Left lung (tissue), 14 donors: ENCODE measurements at places on chromosomes 3 and 15. TPM values are rescaled to one million over a fixed set of nuclear protein-coding genes. Genes with fewer than 3 reads are reported as not detected.

Gene HAPLN3
- 7.7 TPM for total RNA-seq

Gene GOLGA8M
- total RNA-seq, result 2.0 TPM

Gene SECISBP2L
- total RNA-seq, result 79.8 TPM

Gene IQCF5
- not detected for total RNA-seq

Gene VWA5B2
- total RNA-seq, result not detected

Gene MKRN3
- 0.71 TPM for total RNA-seq

Gene PRICKLE2
- 34.5 TPM for total RNA-seq

Gene CHCHD6
- 11.9 TPM for total RNA-seq

Gene IDH2
- total RNA-seq, result 95.3 TPM

Gene NR2E3
- total RNA-seq, result 0.61 TPM

Gene LYZL4
- total RNA-seq, result not detected

Gene FMN1
- total RNA-seq, result 45.2 TPM

Gene SOX14
- total RNA-seq, result not detected

Gene UBE2Q2
- 30.4 TPM for total RNA-seq

DNA sequence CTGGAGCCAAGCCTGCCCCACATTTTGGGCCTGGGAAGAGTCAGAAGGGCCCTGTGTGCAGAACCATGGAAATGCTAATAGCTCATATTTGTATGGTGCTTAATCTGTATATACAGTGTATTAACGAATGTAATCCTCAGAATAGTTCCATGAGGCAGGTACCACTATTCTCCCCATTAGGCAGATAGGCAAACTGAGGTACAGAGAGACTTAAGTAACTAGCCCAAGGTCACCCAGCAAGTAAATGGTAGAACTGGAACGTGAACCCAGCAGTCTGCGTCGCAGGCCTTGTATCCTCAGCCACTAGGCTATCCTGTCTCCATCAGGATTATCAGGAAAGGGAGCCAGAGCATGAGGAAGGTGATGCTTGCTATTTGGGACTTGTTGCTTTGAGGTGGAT is 28.0 kb upstream of the GLCE start:
- H3K36me3 ChIP-seq, result no peaks in the 10 kb centered on the region
- H3K27ac ChIP-seq, result no peak overlapping the region
- H3K4me3 ChIP-seq, result no peak overlapping the region
- DNase-seq, result no peak
- H3K27me3 ChIP-seq, result no peaks in the 10 kb centered on the region

GRCh38 chr15:25783607-25784540 is 79.3 kb downstream of the ATP10A start:
- peaks cover 7% of the 10 kb centered on the region for H3K36me3 ChIP-seq
- H3K4me3 ChIP-seq, result no peak overlapping the region
- no peaks in the 10 kb centered on the region for H3K27me3 ChIP-seq
- H3K4me1 ChIP-seq, result peaks cover 16% of the 10 kb centered on the region

DNA sequence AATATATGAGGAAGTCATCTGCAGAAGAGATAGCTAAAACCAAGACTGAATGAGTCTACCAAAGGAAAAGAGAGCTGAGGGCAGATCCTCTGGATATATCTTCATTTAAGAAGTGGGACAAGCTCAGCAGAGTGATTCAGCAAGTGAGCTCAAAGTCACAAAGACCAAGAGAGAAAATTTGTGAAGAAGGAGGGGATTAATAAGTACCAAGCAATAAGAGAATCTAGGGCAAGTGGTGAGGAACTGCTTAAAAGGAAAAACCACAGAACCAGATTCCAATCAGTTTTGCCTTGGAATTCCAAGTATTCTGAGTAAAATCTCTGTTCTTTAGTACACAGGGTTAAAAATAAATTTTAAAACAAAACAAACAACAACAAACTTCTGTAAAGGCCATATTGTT is 3.6 kb downstream of the EHHADH start:
- no peak for DNase-seq
- no peaks in the 10 kb centered on the region for H3K36me3 ChIP-seq
- no peaks in the 10 kb centered on the region for H3K27me3 ChIP-seq

GRCh38 chr15:90165659-90166489 is 35.3 kb upstream of the SEMA4B start:
- H3K36me3 ChIP-seq, result no peaks in the 10 kb centered on the region
- peak; percentile 91 for DNase-seq
- H3K4me3 ChIP-seq, result no peak overlapping the region
- H3K4me1 ChIP-seq, result peaks cover 45% of the 10 kb centered on the region
- peak overlapping the region; percentile 87 for H3K27ac ChIP-seq
- H3K27me3 ChIP-seq, result no peaks in the 10 kb centered on the region

DNA sequence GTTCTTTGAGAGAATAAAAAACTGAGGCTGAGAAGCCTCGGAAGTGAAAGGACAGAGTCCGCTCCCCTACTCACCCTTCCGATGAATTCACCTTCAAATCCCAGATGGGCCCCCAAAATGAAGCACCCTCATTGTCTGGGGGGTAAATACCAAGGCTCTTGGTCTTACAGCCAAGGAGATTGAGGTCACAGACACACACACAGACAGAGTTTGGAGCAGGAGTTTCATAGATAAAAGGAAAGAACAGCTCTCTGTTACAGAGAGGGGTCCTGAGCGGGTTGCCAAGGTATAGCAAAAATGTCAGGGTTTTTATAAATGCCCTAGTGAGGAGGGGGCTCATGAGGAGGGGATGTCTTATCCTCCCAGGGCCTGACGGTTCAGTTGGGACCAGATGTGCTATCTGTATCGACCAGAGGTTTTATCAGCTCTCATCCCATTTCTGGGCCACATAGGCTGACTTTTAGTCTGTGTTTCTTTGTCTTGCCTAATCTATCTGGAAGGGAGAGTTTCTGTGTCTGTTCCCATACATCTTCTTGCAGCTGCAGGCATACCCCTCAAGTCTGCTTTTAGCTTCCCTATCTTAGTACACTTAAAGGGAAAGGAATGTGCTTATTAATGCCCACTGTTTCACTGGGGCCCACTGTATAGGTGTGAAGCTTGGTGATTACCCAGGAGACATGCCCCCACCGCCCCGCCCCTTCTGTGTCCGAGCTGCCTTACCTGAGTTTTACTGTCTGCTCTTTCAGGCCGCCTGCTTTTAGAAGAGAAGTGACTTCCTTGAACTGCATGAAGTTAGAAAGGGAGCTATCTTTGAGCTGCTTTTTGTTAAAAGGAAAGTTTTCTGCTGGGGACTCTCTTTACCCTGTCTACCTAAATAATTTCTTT is 66.8 kb upstream of the ATP11B start:
- no peaks in the 10 kb centered on the region for H3K36me3 ChIP-seq
- no peak for DNase-seq
- no peaks in the 10 kb centered on the region for H3K4me1 ChIP-seq
- H3K4me3 ChIP-seq, result no peak overlapping the region

DNA sequence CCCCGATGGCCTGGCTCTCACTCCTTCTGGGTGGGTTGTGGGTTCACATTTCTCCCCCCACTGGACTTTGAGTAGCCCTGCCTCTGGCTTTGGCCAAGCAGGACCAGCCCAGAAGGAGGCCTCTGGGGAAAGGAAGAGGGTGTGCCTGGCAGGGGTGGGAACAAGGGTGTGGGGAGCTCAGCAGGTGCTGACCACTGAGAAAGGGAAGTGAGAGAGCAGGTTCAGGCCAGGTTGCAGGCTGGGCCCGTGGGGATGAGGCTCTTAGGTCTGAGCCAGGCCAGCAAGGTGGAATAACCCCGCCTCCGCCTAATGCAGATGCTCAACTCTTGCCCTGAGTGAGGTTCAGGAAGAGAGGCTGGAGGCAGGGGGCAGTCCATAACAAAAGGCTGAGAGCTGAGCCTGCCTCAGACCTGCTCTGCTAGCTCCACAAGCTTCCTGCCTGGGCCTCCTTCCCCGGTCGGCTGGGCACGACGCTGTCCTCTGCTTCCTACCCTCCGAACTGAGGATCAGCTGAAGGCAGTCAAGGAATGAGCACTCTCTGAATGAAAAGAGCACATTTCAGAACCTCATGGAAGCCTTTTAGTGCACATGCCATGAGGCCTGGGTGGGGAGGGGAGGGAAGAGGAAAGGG is 82.7 kb downstream of the TLE3 start:
- H3K27ac ChIP-seq, result no peak overlapping the region
- H3K4me1 ChIP-seq, result no peaks in the 10 kb centered on the region
- H3K36me3 ChIP-seq, result no peaks in the 10 kb centered on the region
- H3K4me3 ChIP-seq, result no peak overlapping the region
- no peak for DNase-seq
- H3K27me3 ChIP-seq, result no peaks in the 10 kb centered on the region

GRCh38 chr3:27960133-27960532 is 238.0 kb upstream of the EOMES start:
- no peak overlapping the region for H3K27ac ChIP-seq
- no peak overlapping the region for H3K4me3 ChIP-seq
- no peaks in the 10 kb centered on the region for H3K4me1 ChIP-seq
- no peaks in the 10 kb centered on the region for H3K36me3 ChIP-seq

DNA sequence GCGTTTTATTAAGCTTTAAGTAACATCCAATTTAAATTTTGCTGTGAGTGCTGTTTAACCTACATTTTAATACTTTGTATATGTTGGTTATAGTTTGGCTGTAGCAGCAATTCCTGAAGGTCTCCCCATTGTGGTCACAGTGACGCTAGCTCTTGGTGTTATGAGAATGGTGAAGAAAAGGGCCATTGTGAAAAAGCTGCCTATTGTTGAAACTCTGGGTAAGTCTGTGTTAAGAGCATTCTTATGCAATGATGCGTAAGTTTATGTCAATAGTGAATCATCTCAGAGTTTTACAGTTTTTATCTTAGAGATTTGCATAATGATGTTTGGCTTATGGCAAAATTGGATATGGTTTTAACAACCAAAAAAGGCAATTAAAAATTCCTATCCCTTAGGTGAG is 62.7 kb downstream of the ASTE1 start:
- peaks cover 72% of the 10 kb centered on the region for H3K36me3 ChIP-seq
- H3K4me3 ChIP-seq, result no peak overlapping the region
- DNase-seq, result no peak
- no peak overlapping the region for H3K27ac ChIP-seq
- no peaks in the 10 kb centered on the region for H3K27me3 ChIP-seq

GRCh38 chr15:81161160-81161673 is 27.1 kb downstream of the CFAP161 start:
- H3K36me3 ChIP-seq, result no peaks in the 10 kb centered on the region
- H3K27ac ChIP-seq, result no peak overlapping the region
- peaks cover 12% of the 10 kb centered on the region for H3K4me1 ChIP-seq

DNA sequence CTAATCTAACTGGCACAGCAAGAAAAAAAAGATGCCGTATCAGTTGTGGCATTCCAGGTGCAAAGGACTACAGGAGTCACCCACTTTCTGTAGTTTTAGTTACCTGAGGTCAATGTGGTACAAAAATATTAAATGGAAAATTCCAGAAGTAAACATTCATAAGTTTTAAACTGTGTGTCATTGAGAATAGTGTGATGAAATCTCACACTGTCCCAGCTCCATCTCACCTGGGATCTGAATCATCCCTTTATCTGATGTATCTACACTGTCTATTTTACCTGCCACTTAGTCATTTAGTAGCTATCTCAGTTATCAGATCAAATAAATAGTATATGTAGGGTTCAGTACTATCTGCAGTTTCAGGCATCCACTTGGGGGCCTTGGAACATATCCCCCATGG is 26.7 kb downstream of the GBE1 start:
- no peak overlapping the region for H3K27ac ChIP-seq
- no peaks in the 10 kb centered on the region for H3K27me3 ChIP-seq
- no peaks in the 10 kb centered on the region for H3K4me1 ChIP-seq
- H3K36me3 ChIP-seq, result no peaks in the 10 kb centered on the region
- no peak for DNase-seq

DNA sequence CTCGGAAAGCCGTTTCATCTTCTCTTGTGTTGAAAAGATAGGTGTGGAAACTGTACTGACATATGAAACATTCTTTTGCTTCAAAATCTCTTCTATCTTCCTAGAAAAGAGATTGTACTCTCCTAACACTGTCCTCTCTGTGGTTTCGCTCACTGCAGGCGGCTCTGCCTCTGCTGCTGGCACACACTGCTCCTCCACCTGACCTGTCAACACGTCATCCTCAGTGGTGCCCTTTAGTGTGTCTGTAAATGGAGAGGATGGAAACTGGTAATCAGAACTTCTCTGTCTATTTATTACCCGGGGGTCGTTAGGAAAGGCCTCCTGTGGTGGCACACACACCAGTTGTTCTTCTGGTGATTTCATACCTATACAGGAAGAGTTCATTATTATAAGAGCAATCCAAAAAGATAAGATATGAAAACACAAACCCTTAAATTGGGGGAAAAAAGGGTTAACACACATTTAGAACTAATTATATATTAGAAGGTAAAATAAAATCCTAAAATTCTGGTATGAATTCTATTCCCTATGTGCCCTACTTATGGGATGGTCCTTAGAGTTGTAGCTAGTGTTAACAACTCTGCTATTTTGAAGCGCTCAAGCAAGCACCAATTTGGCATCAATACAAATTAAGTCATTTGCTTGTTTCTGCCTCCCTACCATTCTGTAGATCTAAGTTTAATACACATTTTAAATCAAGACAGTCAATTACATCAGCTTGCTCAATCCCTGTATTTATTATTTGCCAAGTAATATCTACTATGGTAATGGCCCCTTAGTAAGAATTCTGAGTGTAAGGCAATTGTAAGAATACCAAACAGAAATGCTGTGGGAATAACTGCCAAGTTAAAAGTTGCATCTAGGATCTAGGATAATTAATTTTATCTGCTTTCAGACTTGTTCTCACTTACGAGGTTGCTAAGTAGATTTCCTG is 49.2 kb downstream of the TASOR start:
- H3K4me3 ChIP-seq, result no peak overlapping the region
- no peaks in the 10 kb centered on the region for H3K4me1 ChIP-seq
- H3K36me3 ChIP-seq, result peaks cover 78% of the 10 kb centered on the region

- H3K36me3 ChIP-seq, result no peaks in the 10 kb centered on the region
- H3K4me3 ChIP-seq, result no peak overlapping the region
- H3K27me3 ChIP-seq, result no peaks in the 10 kb centered on the region
- no peak overlapping the region for H3K27ac ChIP-seq
These were observed 294.5 kb upstream of the PROK2 start for GRCh38 chr3:72079369-72079872.

DNA sequence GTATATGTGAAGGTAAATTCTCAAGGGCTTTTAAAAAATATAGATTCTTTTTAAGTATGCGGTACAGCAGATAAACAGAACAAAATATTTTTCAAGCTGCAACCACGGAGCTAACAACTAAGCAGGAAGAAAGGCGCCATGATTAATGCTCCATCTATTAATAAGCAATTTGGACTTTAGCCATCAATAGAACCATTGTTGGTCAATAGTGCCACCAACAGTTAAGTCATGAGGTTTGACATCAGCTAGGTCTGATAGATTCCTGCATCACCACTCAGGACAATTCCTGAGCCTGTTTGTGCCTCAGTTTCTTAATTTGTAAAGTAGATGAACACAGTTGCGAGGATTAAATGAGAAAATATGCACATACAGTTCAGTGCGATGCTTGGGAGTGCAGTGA is 65.1 kb upstream of the FAM3D start:
- H3K4me3 ChIP-seq, result no peak overlapping the region
- H3K4me1 ChIP-seq, result no peaks in the 10 kb centered on the region
- no peaks in the 10 kb centered on the region for H3K36me3 ChIP-seq
- no peak overlapping the region for H3K27ac ChIP-seq

DNA sequence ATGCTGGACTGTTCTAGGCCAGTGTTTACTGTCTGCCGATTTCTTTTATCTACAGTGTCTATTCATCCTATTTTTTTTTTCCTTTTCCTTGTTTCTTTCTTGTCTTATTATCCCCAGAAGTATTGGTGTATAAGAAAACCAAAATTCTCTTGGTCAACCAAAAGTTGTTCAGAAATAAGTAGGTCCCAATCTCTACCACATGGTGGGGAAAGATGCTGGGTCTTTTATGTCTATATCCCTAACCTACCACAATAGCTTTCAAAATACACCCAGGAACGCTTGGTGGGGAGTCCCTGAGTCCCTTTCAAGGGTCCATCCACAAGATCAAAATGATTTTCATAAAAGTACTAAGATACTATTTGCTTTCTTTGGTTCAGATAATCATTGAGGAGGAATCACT is 225.6 kb downstream of the CLSTN2 start:
- no peak overlapping the region for H3K4me3 ChIP-seq
- H3K27me3 ChIP-seq, result no peaks in the 10 kb centered on the region
- H3K36me3 ChIP-seq, result no peaks in the 10 kb centered on the region
- no peak overlapping the region for H3K27ac ChIP-seq
